CD4-positive, alpha-beta T cell treated with Interleukin-4 for 1 hour (primary cell): ENCODE measurements at places on chromosomes 13 and 19.

DNA sequence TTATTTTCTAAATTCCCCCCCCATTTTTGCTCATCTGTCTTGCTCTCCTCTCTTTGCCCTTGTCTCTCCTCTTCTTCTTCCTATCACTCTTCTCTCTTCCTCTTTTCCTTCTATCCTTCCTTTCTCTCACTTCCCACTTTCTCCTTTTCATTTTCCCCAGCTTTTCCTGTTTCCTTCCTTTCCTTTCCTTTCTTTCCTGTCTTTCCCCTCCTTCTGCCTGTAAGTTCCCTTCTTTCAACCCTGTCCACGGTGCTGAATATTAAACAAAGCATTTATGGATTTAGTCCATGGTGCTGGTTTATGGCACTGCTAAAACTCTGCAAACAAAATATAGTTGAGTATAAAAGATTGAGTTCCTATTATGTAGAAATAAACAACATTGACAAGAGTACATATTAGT lies 27.6 kb downstream of the SCEL start:
- DNase-seq = no peak

- no peak for DNase-seq
Measured at GRCh38 chr13:39062004-39062403, 23.7 kb downstream of the NHLRC3 start.

DNA sequence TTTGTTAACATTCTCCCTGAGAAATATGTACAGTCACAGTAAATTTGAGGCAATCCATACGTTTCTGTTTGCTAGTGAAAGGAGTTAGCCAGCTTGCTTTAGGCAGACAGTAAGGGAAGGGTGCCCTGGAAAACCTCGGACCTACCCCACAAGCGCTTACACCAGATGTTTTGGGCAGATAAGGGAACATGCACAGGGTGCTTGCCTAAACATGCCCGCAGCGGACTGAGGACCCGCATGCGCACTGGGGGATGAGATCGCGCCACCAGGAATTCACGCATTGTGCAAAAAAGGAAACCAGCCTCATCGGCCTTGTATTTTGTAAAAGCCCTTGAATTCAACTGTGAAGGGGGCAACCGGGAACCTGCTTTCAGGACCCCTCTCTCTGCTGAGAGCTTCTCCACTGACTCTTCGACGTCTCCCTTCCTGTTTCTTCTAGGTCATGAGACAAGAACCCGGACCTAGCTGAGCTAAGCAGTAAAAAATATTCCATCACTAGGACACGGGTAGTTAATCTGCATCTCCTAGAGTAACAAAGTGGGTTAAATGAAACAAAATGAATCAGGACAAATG lies 1399.2 kb upstream of the ATXN8OS start:
- no peak for DNase-seq

DNA sequence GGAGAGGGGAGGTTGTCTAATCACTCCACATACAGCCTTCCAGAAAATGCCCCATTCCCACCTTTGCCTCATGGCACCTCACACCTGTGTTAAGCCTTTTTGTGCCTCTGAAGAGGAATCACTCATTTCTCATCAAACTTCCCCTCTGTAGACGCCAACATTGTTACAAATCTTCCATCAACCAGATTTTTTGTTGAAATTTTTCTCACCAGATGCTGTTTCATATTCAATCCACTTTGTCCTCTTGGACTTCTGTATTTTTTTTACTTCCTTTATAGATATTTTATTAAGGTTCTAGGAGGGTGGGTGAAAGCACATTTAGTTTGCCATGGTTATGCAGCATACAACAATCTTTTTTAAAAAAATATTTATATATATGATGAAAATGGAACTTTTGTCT lies 74.0 kb downstream of the RUBCNL start:
- no peak for DNase-seq

GRCh38 chr19:51749979-51750378 lies 1.7 kb downstream of the FPR1 start:
- no peak for DNase-seq

DNA sequence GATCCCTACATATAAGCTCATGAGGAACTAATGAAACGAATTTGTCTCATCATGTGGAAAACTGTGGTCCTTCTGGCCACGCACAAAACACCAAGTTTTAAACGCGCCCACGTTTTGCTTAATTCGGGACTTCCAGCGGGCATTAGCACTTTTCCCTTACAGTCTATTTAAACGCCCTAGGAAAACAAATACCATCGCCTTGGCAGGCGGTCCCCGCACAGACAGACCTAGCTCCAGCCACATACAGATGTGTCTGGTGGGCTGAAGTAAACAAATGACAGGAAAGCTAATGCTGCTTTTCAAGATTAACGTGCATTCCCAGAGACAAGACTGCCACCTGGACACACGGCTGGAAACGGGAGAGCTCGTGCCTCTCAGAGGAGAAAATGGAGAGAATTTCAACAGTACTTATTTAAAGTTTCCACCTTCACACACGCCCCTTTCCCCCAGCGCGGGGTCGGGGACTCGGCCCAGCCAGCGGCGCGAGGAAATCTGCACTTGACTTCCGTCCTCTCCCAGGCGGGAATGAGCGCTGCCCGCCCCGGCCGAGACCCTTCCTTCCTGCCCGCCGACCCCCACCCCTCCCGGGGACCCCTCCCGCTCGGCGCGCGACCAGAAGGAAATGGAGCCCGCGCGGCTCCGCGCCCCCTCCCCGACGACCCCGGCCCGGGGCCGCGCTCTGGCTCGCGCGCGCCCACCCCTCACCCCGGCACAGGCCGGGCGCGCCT lies 931 bp downstream of the USP12 start:
- DNase-seq = no peak

DNA sequence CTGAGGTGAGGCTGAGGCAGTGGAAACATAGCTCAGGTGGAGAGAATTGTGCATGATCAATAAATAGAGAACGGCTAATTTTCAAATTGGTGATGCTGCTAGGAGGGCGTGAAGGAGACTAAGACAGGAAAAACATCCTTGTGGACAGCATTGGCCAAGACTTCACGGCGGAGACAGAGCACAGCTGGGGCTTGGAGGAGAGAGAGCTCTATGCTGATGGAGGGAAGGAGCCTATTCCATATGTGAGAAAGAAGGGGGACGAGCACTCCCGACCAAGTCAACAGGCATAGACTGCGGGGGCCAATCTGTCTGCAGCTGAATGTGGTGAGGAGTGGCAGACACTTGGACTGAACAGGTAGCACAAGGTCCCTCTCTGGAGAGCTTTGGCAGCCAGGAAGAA lies 14.8 kb upstream of the SPATA13 start:
- no peak for DNase-seq

DNA sequence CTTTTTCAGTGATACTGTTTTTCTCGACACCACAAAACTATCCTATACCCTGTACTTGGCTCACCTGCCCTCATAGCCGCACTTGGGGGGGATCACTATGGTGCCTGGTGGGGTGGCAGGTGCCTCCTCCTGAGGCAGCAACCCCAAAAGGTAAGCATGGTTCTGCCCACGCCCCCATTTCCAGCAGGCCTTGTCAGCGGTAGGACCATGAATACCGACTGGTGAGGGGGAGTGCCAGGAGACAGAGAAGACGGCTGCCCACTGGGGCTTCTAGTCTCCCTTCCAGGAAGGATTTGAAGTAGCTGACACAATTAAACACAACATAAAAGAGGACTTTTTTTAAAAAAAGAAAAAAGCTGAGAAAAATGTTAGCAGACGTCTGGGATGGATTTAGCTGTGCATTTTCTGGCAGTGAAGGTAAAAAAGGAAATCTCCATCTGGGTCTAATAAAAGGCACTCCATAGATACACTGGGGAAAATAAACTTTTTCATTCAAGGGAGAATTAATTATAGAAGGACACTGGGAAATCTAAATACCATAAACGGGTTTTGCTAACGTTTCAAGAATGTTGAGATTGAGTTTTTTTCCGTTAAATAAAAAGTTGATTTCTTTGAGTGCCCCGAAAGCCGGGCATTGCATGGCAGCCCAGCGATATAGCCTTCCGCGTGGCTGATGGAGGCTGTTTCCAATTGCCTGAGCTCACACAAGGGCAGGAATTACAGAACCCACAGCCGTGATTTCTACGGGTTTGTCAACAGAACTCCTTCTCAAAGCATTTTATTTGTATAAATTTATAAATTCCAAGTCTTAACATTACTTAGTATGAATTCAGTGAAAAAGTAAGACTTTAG lies 45.1 kb downstream of the ATP11A start:
- no peak for DNase-seq
